ENCODE measurements at places on chromosomes 5 and 9.

DNA sequence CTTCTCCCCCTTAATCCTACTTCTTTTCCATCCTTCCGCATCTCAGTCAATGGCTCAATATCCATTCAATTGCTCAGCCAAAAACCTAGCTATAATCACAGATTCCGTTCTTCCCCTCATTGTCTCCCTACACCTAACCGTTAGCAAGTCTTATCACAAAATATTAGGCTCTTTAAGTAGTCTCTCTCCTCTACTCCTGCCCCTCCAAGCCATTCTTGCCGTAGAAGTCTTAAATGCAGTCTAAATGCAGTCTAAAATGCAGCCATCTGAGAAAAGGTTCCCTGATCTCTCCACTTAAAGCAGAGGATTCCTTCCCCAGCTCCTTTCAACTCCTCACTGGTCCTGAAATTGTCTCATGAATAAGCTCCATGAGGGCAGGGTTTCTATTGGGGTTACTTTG, 57.8 kb downstream of the ELL2 start:
- DNase-seq: no peak

- no peak for DNase-seq
Measured at GRCh38 chr5:8050616-8051175, 181.7 kb downstream of the MTRR start.

GRCh38 chr9:13915591-13916301, 398.2 kb downstream of the NFIB start:
- DNase-seq: peak; percentile 26

- DNase-seq: no peak
Measured at GRCh38 chr9:105318729-105319191, 74.3 kb downstream of the SLC44A1 start.

GRCh38 chr9:36263683-36264082, 5.4 kb upstream of the GNE start:
- DNase-seq: no peak

DNA sequence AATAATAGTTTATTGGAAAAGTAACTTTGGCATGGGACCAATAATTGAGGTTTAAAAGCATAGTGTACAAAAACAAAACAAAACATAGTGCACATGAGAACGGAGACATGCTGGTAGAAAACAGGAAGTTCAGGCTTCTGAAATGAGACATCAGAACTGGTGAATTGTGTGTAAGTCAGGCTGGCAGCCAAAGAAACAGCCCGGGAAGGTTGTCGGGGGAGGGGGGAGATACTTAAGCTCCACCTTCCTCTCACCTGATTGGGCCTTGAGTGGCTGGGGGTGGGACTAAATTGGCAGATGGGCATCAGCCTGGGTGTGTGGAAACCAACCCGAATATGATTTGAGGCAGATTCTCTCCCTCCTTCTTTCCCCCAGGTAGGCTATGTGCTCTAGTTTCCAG, 256.3 kb downstream of the SMARCA2 start:
- DNase-seq: no peak

- DNase-seq: no peak
Measured at GRCh38 chr5:95005811-95006210, 279.1 kb downstream of the MCTP1 start.

DNA sequence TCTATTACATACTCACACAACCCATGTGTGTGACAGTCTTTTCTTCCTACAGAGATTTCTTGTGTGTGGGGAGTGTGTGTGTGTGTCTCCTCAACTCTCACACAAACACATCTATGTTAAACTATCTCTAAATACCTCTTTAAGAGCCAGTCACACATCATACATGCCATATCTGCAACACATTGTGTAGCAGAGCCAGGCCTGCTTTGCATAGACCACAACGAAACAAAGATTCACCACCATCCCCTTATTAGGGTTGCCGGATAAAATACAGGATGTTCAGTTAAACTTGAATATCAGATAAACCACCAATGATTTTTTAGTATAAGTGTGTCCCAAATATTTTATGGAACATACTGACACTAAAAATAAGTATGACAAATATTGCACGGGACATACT, 2.3 kb downstream of the FAM170A start:
- DNase-seq: no peak
